Activated CD8-positive, alpha-beta T cell treated with anti-CD3 and anti-CD28 coated beads for 36 hours (primary cell): ENCODE measurements at places on chromosomes 3 and 15. TPM values are rescaled to one million over a fixed set of nuclear protein-coding genes. Genes with fewer than 3 reads are reported as not detected.

DNA sequence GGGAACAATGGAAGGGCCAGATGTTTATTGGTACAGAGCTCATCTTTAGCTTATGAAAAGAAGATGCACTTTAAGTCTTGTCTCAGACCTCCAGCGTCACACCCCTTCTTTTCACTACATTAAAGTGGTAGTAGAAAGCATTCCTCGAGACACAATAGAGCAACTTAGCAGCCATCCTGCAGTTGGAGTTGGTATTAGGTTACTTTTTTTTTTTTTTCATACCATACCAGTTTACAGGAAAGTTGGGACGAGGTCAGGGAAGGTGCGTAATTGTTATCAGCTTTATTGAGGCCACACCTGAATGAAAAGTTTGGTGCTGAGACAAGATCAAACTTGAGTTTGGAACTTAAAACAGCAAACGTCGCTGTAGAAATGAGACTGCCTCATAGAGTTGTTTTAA, 203.8 kb downstream of the SOX2 start:
- no peak for DNase-seq

GRCh38 chr15:85037641-85038040, 56.0 kb downstream of the PDE8A start:
- no peak for DNase-seq

DNA sequence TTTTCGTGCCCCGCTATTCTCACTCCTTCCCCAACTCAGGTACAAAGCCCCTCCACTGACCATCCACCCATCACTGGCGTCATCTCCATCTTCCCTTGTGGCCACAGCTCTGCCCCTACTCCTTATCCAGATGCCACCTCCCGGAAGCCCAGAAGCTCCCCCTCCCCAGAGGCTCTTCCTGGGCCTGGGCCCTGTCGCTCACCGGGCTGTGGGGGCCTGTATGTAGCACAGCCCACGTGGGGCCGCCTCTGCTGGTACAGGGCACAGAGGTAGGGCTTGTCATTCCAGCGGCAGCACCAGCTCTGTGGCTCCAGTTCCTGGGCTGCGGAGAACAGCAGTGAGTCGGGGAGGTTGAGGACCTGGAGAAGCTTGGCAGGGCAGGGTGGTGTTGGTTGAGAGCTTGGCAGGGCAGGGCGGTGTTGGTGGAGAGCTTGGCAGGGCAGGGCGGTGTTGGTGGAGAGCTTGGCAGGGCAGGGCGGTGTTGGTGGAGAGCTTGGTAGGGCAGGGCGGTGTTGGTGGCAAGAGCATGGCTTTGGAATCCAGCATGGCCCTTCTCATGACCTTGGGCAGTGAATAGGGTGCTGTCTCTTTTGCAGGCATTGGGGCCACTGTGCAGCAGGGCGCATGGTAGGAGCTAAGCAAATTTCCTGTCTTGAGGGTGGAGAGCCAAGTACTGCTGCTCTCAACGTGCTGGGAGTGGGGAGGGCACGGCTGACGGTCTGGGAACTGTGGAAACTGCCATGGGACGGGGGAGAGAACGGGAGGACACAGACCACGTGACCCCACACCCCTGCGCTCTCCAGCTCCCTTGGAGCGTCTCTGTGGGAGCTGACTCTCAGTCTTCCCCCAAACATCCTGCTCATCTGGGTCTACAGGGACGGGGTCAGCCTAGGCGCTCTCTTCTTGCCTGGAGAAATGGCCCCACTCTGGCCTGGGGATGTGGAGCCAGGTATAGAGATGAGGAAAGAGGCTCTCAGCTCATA, 43.4 kb downstream of the MUC20 start:
- peak; percentile 1 for DNase-seq

DNA sequence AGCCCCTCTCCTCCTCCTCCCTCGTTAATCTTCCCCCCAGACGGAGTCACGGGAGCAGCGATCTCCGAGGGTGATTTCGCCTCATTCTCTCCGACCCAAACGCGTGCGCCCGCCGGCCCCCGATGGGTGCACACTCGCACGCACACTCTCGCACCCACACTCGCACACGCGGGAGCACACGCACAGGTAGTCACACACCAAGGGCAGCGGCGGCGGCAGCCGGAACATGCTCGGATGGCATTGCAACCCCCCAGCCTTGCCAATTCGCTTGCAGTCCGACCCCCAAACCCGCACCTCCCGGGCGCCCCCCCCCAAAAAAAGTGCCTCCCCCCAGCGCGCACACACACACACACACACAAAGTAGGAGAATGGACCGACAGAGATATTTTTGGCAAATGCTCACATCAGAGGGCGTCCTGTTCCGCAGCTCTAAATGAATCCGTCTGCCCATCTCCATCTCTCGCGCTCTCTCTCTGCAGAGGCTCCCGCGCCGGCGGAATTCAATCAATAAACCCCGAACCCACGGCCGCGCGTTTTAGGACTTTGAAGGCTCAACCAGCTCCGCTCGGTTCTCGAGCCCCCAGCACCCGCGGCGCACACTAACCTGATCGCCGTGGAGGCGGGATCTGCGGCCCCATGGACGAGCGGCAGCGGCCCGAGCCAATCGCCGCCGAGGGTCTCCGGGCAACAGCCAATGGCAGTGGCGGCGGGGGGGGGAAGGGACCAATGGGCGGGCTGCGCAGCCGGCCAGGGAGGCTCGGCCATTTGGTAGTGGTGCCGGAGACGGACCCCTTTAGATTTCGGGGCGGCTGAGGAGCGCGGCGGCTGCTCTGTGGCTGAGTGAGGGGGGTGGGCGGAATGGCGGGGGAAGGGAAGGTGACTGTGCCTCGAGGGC, at the start of gene ANP32A:
Gene ANP32A, minus strand, starts transcription at position 601 of the 895 bp plus-strand sequence. Its CDS starts 144 bp downstream, at position 457.
- peak; percentile 96 for DNase-seq

- no peak for DNase-seq
These were observed 30.9 kb downstream of the C3orf18 start for GRCh38 chr3:50536471-50537180.

- no peak for DNase-seq
These were observed 54.5 kb upstream of the GATA2 start for GRCh38 chr3:128547368-128547987.

DNA sequence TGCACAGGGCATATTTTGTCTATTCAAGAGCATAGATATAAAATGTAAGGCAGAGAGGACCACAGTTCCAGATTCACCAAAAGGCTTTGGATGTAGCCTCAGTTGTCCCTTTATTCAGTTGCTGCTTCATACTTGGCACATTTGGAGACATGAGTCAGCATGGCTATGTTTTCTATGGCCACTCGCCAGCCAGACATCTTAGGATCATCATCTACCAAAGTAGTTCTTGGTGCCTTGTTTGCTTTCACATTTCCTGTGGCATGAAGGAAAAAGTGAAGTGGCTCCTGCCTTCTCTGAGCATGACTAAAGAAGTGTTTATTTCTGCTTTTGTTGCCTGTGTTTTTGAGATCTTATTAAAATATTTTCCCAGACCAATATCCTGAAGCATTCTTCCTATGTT, 7.2 kb downstream of the SUSD5 start:
- DNase-seq = no peak

GRCh38 chr3:138842483-138843188, 7.9 kb upstream of the PIK3CB start:
- no peak for DNase-seq

GRCh38 chr3:146065573-146066006, 95.4 kb downstream of the PLOD2 start:
- peak; percentile 23 for DNase-seq

DNA sequence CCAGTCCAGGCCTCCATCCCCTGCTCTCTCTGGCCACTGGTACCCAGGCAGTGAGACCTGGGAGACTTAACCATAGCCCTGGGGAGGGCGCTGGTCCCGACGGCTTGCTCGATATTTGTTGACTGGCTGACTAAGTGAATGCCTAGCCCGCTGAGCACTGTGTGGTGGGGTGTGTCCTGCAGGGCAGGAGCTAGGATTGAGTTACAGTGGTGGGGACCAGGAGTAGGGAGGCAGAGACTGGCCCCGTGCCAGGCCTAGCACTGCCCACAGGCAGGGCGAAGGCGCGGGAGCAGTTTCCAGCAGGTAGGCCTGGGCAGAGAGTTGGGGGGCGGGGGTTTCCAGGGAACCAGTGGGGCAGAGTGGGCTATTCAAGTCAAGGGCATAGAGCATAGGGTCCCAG, at the start of gene VILL:
Gene VILL, plus strand, starts transcription at position 260 of the 400 bp plus-strand sequence. CDS start 2,887 bp downstream, outside the sequence.
- no peak for DNase-seq

DNA sequence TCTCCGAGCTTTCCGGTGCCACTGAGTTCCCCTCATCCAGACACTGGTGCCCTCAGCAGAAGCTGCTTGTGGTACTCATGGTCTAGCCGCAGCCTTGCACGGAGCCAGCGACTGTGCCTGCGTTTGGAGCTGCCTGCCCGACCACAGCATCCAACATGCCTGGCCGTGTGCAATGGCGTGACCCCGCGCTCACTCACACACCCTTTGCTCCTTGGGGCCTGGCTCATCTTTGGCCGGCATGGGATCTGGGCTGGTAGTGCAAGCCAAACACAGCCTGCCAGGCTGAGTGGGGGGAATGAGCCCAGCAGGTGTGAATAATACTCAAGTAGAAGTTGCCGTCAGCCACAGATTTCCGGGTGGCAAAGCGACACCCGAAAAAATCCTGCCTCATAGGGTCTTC, 1178.7 kb upstream of the GBE1 start:
- no peak for DNase-seq

DNA sequence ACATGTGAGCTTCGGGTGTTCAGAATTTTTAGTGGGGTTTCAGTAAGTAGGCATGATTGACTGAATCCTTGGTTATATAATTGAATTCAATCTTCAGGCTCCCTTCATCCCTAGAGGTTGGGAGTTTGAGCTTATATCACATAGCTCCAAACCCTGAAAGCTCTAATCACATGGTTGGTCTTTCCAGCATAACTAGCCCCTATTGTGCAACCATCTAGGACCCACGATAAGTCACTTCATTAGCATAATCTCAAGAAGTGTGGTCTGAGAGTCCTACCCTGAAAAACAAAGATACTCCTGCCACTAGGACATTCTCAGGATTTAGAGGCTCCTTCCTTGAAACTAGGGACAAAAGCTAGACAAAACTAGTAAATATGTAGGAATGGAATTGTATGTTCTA, 348.9 kb upstream of the CBLB start:
- no peak for DNase-seq

- DNase-seq = peak; percentile 58
These were observed 24.7 kb downstream of the CEMIP start for GRCh38 chr15:80803580-80804525.

DNA sequence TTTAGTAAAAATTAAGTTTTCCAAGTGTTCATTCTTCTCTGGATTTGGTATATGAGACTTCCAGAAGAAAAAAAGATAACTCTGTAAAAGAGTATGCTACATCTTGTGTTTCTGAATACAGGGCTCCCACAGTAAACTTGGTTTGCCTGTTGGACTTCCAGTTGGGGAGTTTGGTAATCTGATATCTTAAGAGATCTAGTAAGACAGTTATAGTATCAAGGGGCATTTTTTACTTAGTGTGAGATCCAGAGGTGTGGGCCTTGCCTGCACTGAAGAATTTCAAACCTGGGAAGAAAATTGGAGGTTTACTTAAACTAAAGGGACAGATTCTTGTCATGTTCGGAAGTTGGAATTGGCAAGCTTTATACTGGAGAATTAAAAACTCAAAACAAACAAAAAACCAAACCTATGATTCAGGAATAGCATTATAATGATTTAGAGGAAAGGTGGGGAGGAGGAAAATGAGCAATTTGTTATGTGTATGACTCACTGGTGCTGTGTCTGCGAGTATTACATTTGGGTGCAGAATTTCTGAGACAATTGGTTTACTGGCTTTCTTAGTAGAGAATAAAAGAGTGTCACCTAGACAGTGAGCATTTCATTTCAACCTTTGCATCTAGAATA, 58.9 kb upstream of the ULK4 start:
- no peak for DNase-seq

GRCh38 chr15:40136470-40137302, 24.2 kb upstream of the BUB1B start:
- no peak for DNase-seq

DNA sequence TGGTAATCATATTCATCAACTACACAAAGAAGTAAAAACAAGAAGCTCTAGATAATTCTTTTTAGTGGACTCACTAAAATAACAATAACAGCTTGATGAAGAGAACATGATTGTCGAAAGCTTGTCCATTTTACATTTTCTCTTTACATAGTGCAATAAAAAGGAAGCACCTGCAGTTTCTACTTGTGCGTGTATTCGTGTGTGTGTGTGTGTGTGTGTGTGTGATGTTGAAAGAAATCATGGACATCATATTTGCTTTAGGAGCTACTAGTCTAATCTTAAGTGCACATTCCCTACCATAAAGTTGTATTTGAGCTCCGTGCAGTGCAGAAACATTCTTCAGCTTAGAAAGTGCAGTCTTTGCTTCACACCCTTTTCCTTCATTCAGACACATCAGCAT, 288.8 kb downstream of the ZBTB20 start:
- DNase-seq = no peak

DNA sequence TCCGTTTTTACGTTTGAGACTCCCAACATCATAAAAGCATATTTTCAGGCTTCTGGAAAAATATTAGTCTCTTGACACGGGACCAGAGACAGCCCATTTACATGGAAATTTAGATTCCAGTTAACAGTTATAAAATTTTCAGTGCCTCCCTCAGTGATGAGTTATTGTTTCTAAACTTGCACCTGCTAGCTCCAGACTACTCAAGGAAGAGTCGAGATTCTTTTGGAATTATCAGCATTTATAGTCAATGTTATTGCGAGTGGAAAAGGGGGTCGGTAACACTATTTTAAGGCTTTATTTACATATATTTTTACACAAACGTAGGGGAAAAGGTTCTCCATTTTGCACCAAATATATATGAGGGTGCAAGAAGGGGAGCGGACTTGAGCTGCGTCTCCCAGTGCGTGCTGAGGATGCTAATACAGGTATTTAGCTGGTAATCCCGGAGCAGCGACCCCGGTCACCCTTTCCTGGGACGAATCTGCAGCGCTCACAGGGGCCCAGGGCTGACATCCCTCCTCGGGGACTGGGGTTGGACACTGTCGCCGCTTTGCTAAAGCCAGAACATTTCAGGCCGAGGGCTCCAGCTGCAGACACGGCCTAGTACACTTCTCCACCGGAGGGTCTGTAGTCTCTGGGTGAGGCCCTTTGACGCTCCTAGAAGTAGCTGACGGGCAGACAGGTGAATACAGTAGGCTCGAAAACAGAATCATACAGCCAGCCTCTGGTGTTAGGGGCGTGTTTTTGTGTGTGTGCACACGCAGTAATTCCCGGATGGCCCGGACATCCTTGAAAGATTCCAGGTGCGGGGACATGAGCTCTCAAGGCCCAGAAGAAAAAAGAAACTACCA, 729 bp upstream of the ZBTB11 start:
- DNase-seq = peak; percentile 16

CYP11A1 gene
- total RNA-seq = 0.29 TPM

COLQ gene
- total RNA-seq = 2.9 TPM

U2SURP gene
- 160 TPM for total RNA-seq

ABHD14A gene
- total RNA-seq = 9.5 TPM

COPG1 gene
- 114 TPM for total RNA-seq

GPR156 gene
- not detected for total RNA-seq

PIF1 gene
- total RNA-seq = 50.0 TPM

STRIT1 gene
- not detected for total RNA-seq

ACP3 gene
- not detected for total RNA-seq

TMIE gene
- 0.90 TPM for total RNA-seq

STAG1 gene
- total RNA-seq = 32.5 TPM

HDC gene
- not detected for total RNA-seq
